Stimulated activated naive CD8-positive, alpha-beta T cell treated with anti-CD3 and anti-CD28 coated beads, Interleukin-15, amount 100 ng/mL, for 72 hours (primary cell): ENCODE measurements at places on chromosomes 7 and 10.

DNA sequence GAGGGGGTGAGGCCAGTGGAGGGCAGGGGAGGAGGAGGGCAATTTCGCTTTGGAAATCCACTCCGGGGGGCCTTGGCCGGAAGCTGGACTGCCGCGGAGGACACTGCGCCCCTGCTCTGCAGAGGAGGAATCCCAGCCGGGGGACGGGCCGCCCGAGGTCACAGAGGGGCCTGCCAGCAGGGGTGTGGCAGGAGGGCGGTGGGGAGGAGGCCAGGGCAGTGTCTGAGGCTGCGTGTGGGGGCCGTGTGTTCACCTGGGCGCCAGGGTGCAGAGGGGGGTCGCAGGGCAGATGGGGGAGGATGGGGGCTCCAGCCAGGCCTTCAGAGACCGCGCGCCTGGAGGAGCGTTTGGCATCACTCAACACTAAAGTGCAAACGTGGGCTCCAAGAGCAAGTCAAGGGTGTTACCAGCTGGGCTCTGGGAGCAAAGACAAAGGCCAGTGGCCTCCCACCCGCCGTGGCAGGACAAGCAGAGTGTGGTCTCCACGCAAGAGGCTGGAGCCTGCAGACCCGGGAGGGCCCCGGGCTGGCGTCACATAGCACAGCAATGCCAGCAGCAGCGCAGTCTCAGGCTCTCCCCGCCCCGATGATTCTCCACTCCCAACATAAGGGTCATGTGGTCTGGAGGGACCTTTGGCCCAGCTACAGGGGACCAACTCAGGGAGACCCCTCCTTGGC lies 45.3 kb upstream of the DNAJB6 start:
- DNase-seq = no peak

- DNase-seq = no peak
Measured at GRCh38 chr10:11880151-11881029, 57.2 kb downstream of the PROSER2 start.

DNA sequence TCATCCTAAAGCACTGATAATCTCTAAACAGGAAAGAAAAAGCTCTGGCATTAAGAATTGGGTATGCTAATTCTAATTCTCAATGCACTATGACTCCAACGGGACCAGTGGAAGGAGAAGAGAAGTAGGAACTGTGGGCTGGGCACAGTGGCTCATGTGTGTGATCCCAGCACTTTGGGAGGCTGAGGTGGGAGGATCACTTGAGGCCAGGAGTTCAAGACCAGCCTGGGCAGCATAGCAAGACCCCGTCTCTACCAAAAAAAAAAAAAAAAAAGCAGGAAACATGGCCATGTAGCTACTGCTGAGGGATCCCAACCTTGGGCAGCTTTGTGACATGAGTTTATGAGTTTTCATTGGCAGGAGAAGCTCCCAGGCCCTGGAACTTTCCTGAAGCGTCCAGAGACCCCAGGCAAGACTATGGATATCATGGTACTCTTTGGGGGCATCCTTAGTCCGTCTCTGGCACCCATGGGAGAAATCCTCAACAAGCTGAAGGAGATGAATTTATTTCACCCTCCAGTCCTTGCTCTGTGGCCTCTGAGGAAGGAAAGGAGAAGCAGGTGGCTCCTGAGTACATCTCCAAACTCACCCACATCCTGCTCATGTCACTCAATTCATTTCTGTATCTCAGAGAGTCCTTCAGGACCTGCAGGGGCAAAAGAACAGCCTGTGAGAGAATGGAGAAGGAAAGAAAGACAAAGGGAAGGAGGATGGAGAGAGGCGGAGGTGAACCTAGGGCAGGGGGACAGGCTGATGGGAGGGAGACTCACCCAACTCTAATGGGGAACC lies 99.5 kb downstream of the SPDYE5 start:
- no peak for DNase-seq

DNA sequence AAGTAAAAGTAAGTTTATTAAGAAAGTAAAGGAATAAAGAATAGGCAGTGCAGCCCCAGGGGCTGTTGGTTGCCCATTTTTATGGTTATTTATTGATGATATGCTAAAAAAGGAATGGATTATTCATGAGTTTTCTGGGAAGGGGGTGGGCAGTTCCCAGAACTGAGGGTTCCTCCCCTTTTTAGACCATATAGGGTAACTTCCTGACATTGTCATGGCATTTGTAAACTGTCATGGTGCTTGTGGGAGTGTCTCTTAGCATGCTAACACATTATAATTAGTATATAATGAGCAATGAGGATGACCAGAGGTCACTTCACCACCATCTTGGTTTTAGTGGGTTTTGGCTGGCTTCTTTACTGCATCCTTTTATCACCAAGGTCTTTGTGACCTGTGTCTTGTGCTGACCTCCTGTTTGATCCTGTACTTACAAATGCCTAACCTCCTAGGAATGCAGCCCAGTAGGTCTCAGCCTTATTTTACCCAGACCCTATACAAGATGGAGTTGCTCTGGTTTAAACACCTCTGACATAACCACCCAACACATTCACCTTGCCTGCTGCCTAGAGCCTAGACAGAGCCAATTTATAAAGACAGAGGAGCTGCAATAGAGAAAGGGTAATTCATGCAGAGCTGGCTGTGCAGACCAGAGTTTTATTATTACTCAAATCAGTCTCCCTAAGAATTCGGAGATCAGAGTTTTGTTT lies 10.9 kb upstream of the ERCC6 start:
- DNase-seq = no peak

DNA sequence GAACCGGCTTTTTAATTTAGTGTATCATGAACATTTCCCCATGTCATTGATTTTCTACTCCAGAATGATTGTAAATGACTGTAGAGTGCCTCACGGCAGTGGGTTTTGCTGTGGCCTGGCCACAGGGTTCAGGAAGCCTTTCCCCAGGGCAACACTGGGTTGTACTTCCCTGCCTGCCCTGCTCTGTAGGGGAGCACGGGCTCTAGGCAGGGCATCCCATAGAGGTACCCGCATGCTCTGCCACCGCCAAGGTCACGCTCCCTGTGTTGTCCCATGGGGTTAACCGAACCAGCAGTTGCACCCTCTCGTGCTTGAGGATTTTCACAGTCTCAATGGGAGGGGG lies 63.8 kb downstream of the BPGM start:
- DNase-seq = no peak

GRCh38 chr7:23335136-23335535 lies 36.0 kb downstream of the MALSU1 start:
- DNase-seq = no peak

DNA sequence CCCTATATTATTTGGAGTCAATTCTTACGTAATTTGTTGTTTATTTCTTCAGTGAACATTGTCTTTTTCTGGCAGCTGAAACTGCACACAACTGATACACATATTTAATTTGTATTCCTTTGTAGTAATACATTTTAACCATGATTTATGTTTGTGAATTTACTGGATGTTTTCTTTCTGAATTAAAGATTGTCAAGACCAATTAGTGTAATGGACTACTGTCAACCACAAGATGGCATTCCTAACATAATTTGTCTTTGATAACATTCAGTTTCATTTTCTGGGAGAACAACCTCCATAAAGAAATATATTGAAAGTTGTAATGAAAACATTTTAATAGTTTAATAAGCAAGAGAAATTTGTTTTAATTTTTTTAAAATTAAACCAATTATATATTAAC lies 10.1 kb downstream of the THNSL1 start:
- DNase-seq = no peak

GRCh38 chr7:4873071-4873944 lies 10.2 kb downstream of the RADIL start:
- no peak for DNase-seq

- no peak for DNase-seq
Measured at GRCh38 chr7:47670729-47671128, 88.8 kb upstream of the TNS3 start.

DNA sequence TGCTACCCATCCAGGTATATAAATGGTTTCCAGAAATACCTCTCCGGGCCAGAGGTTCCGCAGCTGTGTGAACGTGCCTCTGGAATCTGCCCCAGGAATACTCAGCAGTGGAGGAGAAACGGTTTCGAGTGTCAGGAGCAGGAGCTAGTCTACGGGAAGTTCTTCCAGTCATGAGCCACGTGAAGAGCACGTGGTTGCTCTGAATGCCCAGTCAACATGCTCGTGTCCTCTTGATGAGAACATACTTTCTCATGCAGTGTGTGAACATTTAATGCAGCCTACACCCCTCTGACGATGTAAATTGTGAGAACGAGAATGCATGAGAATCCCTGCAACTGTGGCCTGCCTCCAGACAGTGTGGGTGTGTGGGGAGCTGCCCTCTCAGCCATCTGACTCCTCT lies 277.0 kb upstream of the SHH start:
- DNase-seq = no peak

GRCh38 chr10:76248649-76249200 lies 817.3 kb downstream of the LRMDA start:
- DNase-seq = no peak

DNA sequence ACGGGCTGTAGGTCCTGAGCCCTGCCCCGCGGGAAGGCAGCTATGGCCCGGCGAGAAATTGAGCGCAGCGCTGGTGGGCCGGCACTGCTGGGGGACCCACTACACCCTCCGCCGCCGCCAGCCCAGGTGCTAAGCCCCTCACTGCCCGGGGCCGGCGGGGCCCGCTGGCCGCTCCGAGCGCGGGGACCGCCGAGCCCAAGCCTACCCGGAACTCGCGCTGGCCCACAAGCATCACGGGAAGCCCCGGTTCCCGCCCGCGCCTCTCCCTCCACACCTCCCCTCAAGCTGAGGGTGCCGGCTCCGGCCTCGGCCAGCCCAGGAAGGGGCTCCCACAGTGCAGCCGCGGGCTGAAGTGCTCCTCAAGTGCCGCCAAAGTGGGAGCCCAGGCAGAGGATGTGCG lies 5.5 kb upstream of the CACUL1 start:
- DNase-seq = no peak
